Stomach (tissue), 19 donors: ENCODE measurements at places on chromosomes 7 and 10. TPM values are rescaled to one million over a fixed set of nuclear protein-coding genes. Genes with fewer than 3 reads are reported as not detected.

The ZNF736 gene
- total RNA-seq, result 21.4 TPM

The SLC39A12 gene
- total RNA-seq, result not detected

The C10orf88 gene
- 1.7 TPM for total RNA-seq

The WEE2 gene
- 0.37 TPM for total RNA-seq

The ANKRD16 gene
- total RNA-seq, result 2.2 TPM

The DNAJB6 gene
- 48.7 TPM for total RNA-seq

The AOAH gene
- total RNA-seq, result 3.1 TPM

The ELMO1 gene
- total RNA-seq, result 73.6 TPM

The FAM25A gene
- total RNA-seq, result not detected

The DOCK1 gene
- 30.0 TPM for total RNA-seq

The ZC3HAV1L gene
- 18.2 TPM for total RNA-seq

The PRSS37 gene
- not detected for total RNA-seq

The CDK14 gene
- total RNA-seq, result 43.9 TPM

The PIK3AP1 gene
- 7.0 TPM for total RNA-seq

The CYP2C19 gene
- 0.89 TPM for total RNA-seq

The ECHDC3 gene
- 15.6 TPM for total RNA-seq

The GIMAP8 gene
- 5.1 TPM for total RNA-seq

The CADPS2 gene
- 33.0 TPM for total RNA-seq

The UPK3B gene
- total RNA-seq, result 0.45 TPM

The TUBGCP2 gene
- 53.3 TPM for total RNA-seq

The KCNH2 gene
- 4.5 TPM for total RNA-seq

The BTBD16 gene
- total RNA-seq, result not detected

The FBH1 gene
- total RNA-seq, result 110 TPM

The STRA8 gene
- total RNA-seq, result not detected

The PTN gene
- total RNA-seq, result 1.4 TPM

The SLC29A4 gene
- 2.4 TPM for total RNA-seq

The ACTR3C gene
- total RNA-seq, result 25.9 TPM

The LMOD2 gene
- total RNA-seq, result not detected

The GPR26 gene
- total RNA-seq, result not detected

The EN2 gene
- total RNA-seq, result not detected

The LBX1 gene
- not detected for total RNA-seq

The SPDYE8 gene
- total RNA-seq, result 0.18 TPM

The PRKG1 gene
- 46.3 TPM for total RNA-seq

The RAPGEF5 gene
- total RNA-seq, result 3.6 TPM

The BRI3 gene
- total RNA-seq, result 46.6 TPM

The OR2A7 gene
- 12.6 TPM for total RNA-seq

The NACAD gene
- 0.92 TPM for total RNA-seq

The ALOX5 gene
- 39.6 TPM for total RNA-seq

The ACBD5 gene
- 45.2 TPM for total RNA-seq
